ENCODE measurements at places on chromosomes 5 and 9. TPM values are rescaled to one million over a fixed set of nuclear protein-coding genes. Genes with fewer than 3 reads are reported as not detected.

DNA sequence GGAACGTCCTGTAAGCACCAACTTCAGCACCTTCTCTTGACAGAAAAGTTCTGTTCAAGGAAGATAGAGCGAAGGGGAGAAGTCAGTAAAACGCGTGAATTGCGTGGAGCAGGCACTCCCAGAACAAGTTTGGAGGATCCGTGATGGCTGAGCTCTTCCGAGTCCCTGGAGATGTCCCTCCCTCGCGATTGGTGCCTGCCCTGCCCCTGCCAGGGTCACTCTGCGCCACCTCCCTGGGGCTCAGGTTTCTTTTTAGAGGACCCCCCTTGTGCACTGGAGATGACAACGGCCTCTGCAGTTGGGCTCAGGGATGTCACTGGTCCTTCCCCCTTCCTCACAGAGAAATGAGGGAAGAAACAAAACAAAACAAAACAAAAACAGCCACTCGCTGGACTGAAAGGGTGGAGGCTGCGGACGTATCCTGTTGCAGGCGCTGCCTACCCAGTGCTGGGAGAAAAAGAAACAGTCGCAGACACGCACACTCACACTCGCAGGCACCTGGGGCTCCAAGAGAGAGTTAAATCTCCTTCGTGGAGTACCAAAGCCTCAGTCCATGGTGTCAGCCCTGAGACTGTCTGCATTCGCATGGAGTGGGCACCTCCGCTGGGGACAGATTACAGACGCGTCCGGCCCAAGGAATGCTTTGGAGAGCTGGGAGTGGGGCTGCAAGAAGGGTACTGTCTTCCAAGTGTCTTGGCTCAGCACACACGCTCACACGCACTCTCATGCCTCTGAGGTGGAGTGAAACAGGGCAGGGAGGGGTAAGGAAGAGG lies 512.7 kb downstream of the SLCO4C1 start:
- H3K36me3 ChIP-seq: no peaks in the 10 kb centered on the region
- no peak for DNase-seq
- H3K4me1 ChIP-seq: no peaks in the 10 kb centered on the region

DNA sequence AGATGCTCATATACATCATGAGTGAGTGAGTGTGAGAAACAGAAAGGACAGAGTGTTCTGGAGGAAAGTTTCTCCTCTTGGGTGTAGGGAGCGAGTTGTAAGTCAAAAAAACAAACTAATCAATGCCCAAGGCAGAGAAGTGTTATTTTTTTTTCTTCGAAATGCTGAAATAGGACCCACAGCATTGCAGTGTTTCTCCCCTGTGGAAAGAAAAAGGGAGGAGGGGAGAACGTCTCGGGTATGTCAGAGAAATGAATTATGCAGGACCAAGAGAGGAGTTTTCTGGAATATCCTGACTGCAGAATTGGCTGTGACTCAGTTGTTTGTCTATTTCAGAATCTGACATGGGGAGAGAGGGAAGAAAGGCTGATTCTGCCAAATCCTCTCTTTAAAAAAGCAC lies 337.9 kb upstream of the RFX3 start:
- H3K4me1 ChIP-seq: peaks cover 10% of the 10 kb centered on the region
- DNase-seq: no peak
- H3K27me3 ChIP-seq: peaks cover 10% of the 10 kb centered on the region
- no peak overlapping the region for H3K4me3 ChIP-seq
- no peak overlapping the region for H3K27ac ChIP-seq

- DNase-seq: no peak
- H3K4me3 ChIP-seq: no peak overlapping the region
- H3K27me3 ChIP-seq: peaks cover 13% of the 10 kb centered on the region
- H3K27ac ChIP-seq: no peak overlapping the region
Measured at GRCh38 chr5:124599028-124599973, 147.1 kb downstream of the ZNF608 start.

DNA sequence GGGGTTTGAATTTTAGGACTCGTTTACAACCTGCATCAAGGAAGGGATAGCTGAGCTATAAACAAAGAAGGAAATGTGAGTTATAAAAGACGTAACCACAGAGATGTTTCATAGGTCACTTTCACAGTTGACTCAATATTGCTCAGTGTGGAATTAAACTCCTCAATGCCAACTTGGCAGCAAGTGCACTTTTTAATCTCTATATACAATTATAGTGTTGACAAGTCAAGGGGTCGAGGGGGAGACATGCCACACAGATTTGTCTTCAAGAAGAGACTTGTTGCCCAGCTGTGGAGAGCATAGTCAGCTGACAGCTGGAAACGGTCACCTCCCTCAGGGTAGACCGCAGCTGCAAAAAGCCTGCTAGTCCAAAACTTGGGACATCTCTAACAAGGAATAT lies 163.4 kb upstream of the DMAC1 start:
- H3K4me3 ChIP-seq: no peak overlapping the region
- H3K27ac ChIP-seq: no peak overlapping the region
- DNase-seq: no peak
- no peaks in the 10 kb centered on the region for H3K36me3 ChIP-seq

- DNase-seq: no peak
- H3K4me1 ChIP-seq: peaks cover 47% of the 10 kb centered on the region
- no peak overlapping the region for H3K27ac ChIP-seq
- peaks cover 21% of the 10 kb centered on the region for H3K36me3 ChIP-seq
- H3K4me3 ChIP-seq: no peak overlapping the region
- H3K27me3 ChIP-seq: no peaks in the 10 kb centered on the region
Measured at GRCh38 chr9:130137081-130137640, 35.0 kb upstream of the NCS1 start.

DRD1 gene
- not detected for total RNA-seq

C9 gene
- total RNA-seq: not detected
